ENCODE measurements at places on chromosomes 3 and 15.

GRCh38 chr15:91950631-91951329 lies 97.3 kb downstream of the SLCO3A1 start:
- no peak for DNase-seq

- no peak for DNase-seq
Observed at GRCh38 chr15:40067921-40068624, 29.1 kb upstream of the SRP14 start.

DNA sequence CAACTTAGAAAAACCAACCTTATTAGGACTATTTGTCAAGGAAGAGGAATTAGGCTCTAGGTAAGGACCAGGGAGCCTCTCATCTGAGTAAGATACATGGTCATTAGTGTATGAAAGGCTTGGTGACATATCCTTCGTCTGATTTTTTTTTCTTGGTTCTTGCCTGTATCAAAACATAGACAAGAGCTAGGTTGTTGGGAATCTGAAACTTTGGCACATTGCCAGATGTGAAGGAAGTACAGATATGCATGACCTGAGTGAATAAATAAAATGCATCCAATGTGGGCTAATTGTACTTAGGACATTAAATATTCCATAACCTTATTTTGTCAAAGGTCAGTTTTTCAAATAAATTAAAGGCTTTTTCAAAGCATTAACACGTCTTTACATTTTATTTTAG lies 151.8 kb downstream of the SYNPR start:
- no peak for DNase-seq

- no peak for DNase-seq
Observed at GRCh38 chr3:24261521-24261920, 233.1 kb downstream of the THRB start.

- peak; percentile 72 for DNase-seq
Observed at GRCh38 chr3:4994823-4995499, 15.7 kb downstream of the BHLHE40 start.

- no peak for DNase-seq
Observed at GRCh38 chr15:61499376-61499775, 270.3 kb upstream of the RORA start.

GRCh38 chr3:40490916-40491315 lies 14.0 kb downstream of the ZNF619 start:
- no peak for DNase-seq

DNA sequence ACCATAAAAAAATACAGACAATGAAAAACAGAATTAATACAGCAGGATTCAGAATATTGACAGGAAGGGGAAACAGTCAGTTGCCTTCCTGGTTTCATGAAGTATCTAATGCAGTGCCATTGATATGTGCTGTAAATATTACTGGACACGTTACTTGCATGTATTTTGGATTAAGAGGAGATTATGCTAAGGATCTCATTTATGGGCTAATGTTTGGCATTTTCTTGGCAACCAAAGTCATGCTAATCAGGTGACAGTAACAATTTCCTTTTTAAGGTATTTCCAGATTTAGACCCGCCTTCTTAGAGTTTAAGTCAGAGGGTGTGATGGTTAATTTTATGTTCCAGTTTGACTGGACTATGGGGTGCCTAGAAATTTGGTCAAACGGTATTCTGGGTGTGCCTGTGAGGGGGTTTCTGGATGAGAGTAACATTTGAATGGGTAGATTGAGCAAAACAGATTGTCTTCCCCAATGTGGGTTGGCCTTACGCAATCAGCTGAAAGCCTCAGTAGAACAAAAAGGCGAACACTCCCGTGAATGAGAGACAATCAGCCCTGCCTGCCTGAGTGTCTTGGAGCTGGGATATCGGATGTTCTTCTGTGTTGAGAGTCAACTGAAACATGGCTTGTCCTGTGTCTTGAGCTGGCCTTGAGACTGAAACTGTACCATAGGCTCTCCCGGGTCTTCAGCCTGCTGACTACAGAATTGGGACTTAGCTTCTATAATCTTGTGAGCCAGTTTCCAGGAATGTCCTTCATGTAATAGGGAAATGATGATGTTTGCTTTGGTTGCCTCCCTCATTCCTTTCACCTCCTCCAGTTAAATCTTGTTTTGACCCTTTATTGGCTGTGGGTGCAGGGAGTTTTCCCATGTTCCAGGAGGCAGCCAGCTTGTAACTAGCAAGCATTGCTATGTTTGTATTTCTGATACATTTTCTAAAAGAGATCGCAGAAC lies 10.5 kb downstream of the SQOR start:
- no peak for DNase-seq

DNA sequence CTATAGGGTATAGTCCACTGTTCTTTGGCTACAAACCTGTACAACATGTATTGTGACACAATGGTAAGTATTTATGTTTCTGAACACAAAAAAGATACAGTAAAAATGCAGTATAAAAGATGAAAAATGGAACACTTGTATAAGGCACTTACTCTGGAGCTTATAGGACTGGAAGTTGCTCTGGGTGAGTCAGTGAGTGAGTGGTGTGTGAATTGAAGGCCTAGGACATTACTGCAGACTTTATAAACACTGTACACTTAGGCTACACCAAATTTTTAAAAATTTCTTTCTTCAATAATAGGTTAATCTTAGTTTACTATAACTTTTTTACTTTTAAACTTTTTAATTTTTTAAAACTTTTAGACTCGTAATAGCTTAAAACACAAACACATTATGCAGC lies 10.5 kb upstream of the PDZRN3 start:
- DNase-seq, result no peak

DNA sequence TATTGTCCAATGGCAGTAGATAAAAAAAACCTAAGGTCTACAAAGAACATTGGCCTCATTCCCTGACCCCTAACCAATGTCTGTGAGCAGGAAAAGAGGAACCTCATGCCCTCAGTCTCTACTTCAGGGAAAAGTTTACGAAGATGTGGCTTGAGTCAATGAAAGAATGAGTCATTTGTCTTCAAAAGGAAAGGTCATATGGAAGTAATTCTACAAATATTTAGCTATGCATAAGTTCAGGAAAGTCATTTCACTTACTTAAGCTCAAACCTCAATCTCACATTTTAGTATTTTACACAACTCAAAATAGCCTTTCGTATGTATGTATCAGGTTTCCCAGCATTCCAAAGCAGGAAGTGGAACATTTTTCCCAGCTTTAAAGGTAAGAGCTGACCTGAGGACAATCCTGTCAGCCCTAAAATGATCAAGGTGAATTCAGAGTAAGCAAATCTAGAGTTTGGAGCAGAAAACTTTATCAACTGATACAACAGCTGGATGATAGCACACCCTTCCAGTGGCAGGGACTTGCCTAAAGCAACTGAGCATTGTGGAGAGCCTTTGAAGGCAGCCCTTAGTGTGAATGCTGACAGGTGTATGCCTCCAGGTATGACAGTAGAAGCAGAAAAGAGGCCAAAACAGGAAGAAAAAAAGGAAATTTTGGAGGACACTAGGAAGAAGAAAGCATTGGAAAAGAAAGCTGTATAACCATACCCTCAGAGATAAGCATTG lies 53.9 kb upstream of the ACKR4 start:
- no peak for DNase-seq

GRCh38 chr3:30970183-30970582 lies 75.7 kb upstream of the GADL1 start:
- DNase-seq, result no peak

- DNase-seq, result no peak
Observed at GRCh38 chr15:33150971-33151370, 43.5 kb downstream of the FMN1 start.

- DNase-seq, result no peak
Observed at GRCh38 chr3:159989973-159990846, 1.6 kb downstream of the IL12A start.

- DNase-seq, result no peak
Observed at GRCh38 chr3:24154781-24155180, 209.7 kb downstream of the NR1D2 start.

DNA sequence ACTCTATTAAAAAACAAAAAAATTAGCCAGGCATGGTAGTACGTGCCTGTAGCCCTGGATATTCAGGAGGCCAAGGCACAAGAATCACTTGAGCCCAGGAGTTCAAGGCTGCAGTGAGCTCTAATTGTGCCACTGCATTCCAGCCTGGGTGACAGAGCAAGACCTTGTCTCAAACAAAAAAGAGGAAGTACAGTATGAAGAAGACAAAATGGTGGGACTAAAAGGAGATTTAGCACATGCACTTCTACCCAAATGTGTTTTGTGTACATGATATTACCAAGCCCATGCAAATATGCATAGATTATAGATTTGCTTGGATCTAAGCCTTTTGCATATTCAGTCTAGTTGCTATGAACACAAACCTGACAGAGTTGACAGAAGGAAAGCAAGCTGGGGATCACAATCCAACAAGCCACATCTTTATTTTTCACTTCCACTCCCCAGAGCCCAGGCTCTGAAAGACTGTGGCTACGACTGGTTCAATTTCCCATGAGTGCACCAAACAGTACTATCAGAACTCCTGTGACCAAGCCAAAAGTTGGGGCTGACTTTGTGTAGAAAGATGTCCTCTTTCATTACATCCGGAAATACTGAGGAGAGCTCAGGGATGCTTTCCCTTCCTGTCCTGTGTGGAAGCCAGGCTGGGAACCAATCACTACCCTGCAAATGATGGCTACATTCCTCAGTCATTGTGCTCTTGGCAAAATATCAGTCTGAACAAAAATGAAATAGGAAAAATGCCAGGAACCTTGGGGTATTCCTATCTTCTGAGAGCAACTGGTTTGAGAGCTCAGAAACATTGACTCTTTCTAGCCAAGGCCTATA lies 49.4 kb downstream of the TGM4 start:
- no peak for DNase-seq

- DNase-seq, result no peak
Observed at GRCh38 chr3:138686771-138687221, 78.2 kb downstream of the FAIM start.

DNA sequence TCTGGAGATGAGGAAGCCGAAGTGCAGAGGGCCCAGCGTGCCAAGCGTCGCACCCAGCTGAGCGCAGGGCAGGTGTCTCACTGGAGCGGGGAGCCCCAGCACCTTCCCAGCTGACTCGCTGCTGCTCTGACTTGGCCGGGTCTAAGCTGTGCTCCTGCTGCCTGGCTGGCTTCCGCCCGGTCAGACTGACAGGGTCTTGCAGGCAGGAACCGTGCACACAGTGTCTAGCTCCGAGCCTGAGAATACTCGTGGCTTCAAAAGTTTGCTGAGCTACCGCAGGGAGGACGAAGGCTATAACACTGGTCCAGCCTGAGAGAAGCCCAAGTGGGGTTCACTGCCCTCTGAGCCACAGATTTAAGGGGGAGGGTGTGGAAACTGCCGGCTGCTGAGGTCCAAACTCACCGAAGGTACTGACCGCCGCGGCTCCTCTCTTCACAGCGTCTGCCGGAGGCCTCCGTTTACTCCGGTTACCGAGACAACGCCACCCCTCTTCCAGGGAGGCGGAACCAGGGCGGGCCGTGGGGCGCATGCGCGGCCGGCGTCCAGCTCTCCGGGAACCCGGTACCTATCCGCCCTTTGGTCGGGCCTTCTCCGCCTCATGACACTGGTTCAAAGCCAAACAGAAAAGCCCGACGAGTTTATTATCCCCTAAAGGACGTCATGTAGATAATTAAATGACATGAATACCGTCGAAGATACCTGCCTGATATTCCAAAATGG lies at the start of gene CFAP44:
TSS of gene CFAP44 (minus strand) at position 443 of the 720 bp plus-strand sequence. CDS start 7,829 bp downstream, outside the sequence.
- DNase-seq, result peak; percentile 27

- no peak for DNase-seq
Observed at GRCh38 chr15:88725305-88726210, 77.7 kb upstream of the ACAN start.

DNA sequence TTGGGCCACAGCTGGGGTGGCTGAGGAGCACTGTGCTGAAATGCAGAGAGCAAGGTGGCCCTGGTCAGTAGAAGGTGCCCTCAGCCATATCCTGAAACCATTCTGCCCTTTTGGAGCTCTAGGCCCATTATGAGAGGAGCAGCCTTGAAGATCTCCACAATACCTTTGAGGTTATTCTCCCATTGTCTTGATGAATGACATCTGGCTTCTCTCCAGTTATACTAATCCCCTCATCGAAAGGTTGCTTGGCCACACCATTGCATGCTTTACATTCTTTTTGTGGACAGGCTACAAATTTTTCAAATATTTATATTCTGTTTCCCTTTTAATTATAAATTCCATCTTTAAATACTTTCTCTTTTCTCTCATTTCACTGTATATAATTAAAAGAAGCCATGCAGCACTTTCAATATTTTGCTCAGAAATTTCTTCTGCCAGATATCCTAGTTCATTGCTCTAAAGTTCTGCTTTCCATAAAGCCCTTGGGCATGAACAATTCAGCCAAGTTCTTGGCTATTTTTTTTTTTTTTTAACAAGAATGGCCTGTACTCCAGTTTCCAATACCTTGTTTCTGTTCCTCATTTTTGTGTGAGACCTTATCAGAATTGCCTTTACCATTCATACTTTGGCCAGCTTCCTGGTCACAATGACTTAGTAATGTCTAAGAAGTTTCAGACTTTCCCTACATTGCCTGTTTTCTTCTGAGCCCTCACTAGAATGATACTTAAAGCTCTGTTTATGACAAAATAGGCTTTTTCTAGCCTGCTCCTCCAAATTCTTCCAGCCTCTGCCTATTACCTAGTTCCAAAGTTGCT lies 138.9 kb upstream of the SGO1 start:
- DNase-seq, result no peak

GRCh38 chr15:92614301-92614700 lies 41.3 kb downstream of the FAM174B start:
- no peak for DNase-seq

- no peak for DNase-seq
Observed at GRCh38 chr3:171615281-171615680, 155.1 kb upstream of the TNIK start.

DNA sequence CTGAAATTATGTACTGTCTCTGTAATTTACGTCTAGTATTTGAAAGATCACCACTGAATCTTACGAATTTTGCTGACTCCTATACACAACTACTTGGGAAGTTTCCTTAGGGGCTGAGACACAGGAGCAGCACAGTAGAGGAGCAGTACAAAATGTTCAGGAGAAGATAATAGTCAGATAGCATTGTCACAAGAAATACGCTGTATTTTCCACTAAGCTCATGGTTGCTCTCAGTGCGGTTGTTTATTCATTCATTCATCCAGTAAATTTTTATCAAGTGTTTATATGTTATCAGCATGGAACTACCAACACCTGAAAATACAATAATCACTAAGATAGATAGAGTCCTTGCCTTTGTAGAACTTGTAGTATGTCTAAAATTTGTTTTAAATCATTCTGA lies 34.5 kb downstream of the ALCAM start:
- no peak for DNase-seq

- no peak for DNase-seq
Observed at GRCh38 chr3:108025177-108025576, 65.7 kb downstream of the CD47 start.

- no peak for DNase-seq
Observed at GRCh38 chr3:181316482-181316881, 326.9 kb upstream of the DNAJC19 start.

DNA sequence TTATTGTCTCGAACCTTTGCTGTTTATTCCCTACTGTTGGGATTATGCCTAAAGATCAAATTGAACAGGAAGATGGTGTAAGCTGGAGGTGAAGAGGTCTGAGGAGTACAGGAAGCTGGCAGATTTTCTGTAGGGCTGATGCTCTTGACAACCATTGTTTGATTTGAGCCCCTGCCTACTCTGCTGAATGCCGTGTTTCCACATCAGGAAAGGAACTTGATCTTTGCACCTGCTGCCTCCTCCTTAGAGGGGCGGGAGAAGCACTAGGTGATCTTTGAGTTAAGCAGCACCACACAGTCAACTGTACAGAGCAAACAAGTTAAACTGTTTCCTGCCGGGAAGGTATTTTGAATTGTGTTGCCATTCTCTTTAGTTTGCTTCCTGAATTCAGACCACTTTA lies 364.6 kb upstream of the EPHA6 start:
- DNase-seq, result no peak
